ENCODE measurements at places on chromosomes 3 and 15.
A peak's percentile ranks its signal among the peaks of the same experiment; 100 is the strongest.

- no peak for DNase-seq
These were observed 124.3 kb upstream of the RGMA start for GRCh38 chr15:93213281-93213680.

GRCh38 chr3:32951410-32951811, at the start of gene CCR4:
CCR4 (plus strand) TSS chr3:32951644; CDS start chr3:32953423, 1,779 bp downstream.
- no peak for DNase-seq

GRCh38 chr15:77507143-77507897, 86.6 kb downstream of the HMG20A start:
- no peak for DNase-seq

GRCh38 chr3:178964551-178964950, 107.1 kb downstream of the ZMAT3 start:
- no peak for DNase-seq

- DNase-seq, result no peak
These were observed 170.5 kb upstream of the LRIG1 start for GRCh38 chr3:66671291-66671690.

DNA sequence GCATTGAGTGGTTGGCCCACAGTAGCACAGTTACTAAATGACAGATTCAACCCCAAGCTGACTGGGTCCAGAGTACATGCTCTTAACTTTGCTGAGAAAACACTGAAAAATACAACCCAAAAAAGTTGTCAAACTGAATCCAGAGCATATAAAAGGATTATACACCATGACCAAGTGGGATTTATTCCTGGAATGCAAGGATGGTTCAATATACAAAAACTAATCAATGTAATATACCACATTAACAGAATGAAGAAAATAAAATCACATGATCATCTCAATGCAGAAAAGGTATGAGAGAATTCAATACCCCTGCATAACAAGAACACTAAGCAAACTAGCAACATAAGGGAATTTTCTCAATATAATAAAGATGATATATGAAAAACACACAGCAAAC, 98.5 kb downstream of the STAG1 start:
- DNase-seq, result no peak

- no peak for DNase-seq
These were observed 2.1 kb downstream of the GRM2 start for GRCh38 chr3:51709004-51709420.

DNA sequence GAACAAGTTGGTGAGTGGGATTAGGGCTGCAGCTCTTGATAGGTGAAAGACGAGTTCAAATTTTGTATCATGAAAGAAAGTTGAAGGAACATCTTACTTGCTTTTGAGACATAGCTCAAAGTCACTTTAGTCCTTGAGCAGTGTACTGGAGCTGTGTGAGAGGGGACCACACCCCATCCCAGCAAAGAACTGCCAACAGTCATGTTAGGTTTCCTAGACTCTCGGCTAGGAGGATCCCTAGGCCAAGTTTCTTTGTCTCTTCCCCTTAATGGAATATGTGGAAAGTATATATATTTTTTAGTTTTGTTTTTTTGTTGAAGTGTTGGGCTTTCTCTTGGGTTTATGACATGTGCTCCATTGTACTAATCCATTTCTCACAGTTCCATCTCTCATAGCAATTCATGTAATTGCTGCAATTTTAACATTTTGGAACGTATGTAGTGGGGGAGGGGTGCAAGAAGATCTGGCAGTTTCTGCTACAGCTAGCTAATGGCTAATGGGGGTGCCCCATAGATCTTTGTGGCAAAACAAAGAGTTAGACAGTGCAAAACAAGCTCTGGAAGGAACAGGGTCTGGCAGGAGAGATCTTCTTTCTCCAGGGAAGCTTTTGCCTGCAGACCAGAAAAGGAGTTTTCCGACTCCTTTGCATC, 25.1 kb downstream of the TLNRD1 start:
- DNase-seq, result no peak

- DNase-seq, result no peak
These were observed 99.5 kb downstream of the TMEM266 start for GRCh38 chr15:76159282-76159681.

- DNase-seq, result no peak
These were observed 394.5 kb upstream of the CFAP20DC start for GRCh38 chr3:59444294-59444671.

DNA sequence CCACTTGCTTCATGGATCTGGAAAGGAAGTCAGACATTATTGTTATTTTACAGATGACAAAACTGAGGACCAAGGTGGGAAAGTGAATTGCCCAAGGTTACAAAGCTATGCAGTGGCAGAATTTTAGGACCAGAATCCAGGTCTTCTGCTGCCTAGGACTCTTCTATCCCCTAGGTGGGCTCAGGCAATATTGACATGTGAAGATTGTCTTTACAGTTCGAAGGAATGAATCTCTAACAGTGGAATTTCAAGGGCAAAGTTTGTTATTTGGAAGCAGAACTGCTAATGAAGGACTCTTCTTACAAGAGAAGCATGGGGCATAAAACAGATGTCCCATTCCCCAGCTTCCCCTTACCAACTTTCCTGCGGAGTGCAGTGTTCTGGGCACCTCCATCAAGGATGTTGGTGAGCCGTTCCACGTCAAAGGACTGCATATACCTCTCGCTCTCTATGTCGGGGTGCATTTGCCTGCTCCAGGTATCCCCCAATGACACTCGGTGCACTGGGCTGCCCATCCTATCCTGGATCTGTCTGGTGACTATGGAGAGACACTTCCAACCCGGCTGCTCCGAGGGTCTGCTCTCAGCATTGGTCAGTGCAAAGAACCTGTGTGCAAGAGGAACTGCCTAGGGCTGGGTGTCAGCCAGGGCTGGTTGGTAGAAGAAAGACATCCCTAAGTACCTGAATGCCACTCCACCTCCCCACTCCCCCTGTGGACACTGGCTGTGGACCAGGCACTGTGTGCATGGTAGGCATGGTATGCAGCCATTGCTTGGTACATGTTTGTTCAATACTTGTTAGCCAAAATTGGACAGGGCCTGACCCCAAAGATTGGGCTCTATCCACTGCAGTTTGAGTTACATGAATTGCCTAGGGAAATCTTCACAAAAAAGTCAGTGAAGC, 2.1 kb downstream of the ACOX2 start:
- DNase-seq, result no peak

DNA sequence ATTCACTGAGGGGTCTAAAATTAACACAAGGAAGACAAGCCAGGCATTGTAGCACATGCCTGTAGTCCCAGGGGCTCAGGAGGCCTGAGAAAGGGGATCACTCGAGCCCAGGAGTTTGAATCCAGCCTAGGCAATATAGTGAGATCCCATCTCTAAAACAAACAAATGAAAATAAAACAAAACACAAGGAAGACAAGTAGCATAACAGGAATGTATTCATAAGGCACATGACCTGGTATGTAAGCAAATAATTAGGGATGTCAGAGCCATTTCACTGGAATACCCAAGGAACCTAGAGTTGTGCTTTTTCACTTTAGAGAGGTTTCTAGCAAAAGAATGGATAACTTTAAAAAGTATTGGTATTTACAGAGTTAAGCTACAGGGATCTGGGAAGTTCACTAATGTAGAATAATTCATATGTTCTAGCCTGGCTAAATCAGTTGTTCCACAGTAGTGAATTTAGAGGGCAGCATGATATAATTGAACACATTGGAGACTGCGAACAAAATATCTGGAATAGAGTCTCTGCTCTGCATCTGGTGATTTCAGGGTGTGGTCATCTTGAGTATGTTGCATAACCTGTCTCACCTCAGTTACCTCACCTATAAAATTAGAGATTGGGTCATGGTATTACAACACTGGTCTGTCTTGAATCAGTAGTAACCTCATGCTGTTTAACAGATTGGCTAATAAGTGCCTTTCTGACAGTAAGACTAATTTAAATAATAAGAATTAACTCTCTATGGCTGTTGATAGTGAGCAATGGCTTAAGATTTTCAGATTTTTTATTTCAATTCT, 9.3 kb downstream of the GRAMD1C start:
- DNase-seq, result no peak

GRCh38 chr15:99031688-99032282, 24.2 kb upstream of the PGPEP1L start:
- DNase-seq, result no peak

DNA sequence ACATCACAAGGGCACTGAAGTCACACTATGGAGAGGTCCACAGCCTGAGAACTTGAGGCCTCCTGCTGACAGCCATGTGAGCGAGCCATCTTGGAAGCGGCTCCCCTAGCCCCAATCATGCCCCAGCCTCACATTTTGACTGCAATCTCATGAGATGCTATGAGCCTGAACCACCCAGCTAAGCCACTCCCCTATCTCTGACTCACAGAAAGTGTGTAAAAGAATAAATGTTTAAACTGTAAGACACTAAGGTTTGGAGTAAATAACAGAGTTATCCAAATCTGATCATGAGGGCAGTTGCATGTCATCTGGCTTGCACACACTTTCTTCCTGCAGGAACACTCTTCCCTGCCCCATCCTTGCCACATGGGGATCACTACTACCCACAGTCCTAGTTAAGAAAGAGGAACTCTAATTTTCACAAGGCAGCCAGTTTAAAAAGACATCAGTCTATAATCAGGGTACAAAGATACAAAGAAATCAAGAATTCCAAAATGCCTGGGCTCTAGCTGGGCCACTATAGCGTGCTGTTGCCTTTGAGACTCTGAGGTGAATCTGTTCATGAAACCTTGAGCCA, 494.2 kb downstream of the FOXP1 start:
- no peak for DNase-seq

- no peak for DNase-seq
These were observed 1.9 kb downstream of the EHD4 start for GRCh38 chr15:41970456-41970855.

- DNase-seq, result no peak
These were observed 58.6 kb upstream of the CCDC80 start for GRCh38 chr3:112699436-112699978.

GRCh38 chr15:48811325-48811958, 573 bp upstream of the CEP152 start:
- DNase-seq, result no peak

DNA sequence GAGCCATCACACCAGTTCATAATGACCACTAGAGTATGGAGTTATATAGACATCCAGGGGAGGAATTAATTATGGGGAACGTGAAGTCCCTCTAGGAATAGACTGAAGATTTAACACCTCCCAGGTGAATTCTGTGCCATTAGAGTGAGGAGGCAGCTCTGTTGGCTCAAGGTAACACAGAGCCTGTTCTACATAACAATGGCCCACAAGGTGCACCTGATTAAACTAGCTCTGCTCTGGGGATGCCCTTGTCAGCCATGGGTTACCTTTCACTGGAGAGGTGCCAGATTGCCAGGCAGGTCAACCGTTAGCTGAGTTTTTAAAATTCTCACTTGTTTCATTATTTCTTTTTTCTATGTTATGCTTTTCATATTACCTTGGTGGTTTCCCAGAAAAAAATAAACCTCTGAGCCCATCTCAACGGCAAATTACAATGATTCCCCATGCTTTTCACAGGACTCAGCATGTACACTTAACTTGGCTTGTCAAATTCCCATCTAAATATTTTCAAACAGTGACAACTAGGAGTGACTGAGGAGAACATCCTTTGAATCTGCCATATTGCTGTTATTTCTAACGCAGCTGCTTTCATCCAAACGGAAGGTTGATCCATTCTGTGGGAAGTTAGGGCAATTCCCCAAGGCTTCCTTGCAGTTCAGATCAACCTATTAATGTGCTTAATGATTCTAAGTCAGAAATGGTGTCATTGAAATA, 512.9 kb downstream of the MCTP2 start:
- DNase-seq, result no peak

- no peak for DNase-seq
These were observed 873.9 kb downstream of the MCTP2 start for GRCh38 chr15:95105229-95105628.

GRCh38 chr3:169334991-169335390, 328.5 kb downstream of the MECOM start:
- DNase-seq, result no peak

DNA sequence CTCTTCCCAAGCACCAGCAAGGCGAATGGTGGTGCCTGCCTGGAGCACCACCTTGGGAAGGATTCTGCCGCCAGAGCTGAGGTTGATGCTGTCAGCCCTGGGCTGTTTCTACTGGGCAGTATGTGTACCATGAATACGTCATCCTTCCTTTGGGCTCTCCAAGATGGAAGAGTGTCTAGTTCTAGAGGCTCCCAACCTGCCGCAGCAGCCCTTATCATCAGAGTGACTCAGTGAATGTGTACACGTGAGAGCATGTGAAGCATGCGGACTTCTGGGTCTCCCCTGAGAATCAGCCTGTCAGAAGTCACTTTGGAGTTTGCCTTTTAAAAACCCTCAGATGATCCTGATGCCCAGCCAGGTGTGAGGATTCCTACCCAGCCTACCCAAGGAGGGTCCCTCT, 20.9 kb downstream of the PLA2G4D start:
- DNase-seq, result no peak

DNA sequence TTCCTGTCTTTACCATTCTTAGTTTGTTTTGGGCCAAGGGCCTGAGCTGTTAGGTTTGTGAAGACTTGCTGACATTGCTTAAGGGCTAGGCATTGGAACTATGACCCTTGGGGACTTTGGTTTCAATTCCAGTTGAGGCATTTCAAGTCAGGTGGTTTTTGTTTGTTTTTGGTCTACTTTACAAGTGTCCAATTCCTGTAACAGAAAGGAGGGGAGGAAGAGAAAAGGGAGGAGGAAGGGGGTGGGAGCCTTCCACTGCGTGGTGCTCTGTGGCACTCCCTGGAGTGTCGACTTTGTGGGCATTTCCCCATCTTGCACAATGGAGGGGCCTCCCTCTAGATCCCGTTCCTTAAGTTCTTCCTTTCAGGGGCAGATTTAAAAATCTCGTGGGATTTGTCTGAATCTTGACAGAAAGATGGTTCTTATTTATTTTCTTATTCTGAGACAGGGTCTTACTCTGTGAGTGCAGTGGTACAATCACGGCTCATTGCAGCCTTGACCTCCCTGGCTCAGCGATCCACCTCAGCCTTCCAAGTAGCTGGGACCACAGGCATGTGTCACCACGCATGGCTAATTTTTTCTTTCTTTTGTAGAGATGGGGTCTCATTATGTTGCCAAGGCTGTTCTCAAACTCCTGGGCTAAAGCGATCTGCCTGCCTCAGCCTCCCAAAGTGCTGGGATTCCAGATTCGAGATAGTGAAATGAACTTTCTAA, 59.5 kb upstream of the RYK start:
- no peak for DNase-seq

GRCh38 chr3:157865352-157866000, 240.7 kb downstream of the SHOX2 start:
- peak; percentile 9 for DNase-seq

GRCh38 chr3:73804204-73804603, 179.5 kb upstream of the PDZRN3 start:
- DNase-seq, result no peak

GRCh38 chr15:25392806-25393205, 46.0 kb downstream of the UBE3A start:
- no peak for DNase-seq

DNA sequence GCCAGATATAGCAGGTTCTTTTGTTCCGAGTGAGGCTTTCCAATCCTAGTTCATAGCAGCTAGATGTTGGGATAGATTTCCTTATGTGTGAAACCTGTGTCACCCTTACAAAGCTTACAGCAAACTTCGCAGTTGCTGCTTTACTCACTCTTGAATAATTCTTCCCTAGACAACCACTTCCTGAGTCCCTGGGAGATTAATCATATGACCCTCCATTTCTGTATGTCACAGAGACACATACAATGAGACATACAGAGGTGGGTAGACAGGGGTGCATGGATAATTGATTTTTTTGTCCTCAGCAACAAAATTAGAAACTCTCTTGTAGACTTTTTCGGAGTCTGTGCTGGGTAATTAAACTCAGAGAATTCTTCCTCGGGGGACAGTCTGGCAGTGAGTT, 163.2 kb downstream of the NSUN3 start:
- DNase-seq, result no peak

GRCh38 chr3:196842567-196843434, 24.9 kb upstream of the SENP5 start:
- DNase-seq, result no peak

GRCh38 chr15:76139368-76140073, 79.7 kb downstream of the TMEM266 start:
- DNase-seq, result peak; percentile 50

Measured in SHP77 treated with DMSO at 0.1 percent for 48 hours (cell line).